ENCODE measurements at places on chromosomes 1 and 21.

DNA sequence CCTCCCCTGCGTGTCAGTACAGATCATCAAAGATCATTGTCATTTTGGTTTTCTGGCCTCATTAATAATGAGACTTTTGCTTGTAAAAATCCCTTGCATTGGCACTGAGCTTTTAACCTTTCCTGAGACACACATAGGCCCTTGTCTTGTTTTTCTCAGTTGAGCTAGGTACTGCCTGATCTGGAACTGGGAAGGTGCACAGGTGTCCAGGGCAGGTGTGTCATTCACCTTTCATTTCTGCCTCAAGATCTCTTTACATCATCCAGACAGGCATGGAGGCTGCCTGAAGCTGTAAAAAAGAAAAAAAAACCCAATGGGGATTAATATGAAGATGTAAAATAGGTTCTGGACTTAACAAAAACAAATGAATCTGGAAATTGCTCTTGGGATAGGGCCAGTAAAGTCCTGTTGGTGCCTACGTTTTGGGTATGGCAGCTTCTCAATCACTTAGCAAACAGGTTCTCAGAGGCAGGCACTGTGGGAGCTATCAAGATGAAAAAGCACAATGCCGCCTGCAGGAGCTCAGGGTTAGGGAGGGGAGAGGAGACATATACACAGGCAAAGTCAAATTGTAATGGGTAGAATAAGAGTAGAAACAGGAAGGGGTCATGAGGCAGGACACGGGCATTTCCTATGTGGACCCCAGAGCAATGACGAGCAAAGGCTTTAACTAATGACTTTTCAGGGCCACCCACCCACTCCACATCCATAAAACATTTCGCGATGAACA lies 1.0 kb upstream of the KCNC4 start:
- DNase-seq = peak; percentile 1

GRCh38 chr1:73674945-73675561 lies 522.9 kb downstream of the LRRIQ3 start:
- DNase-seq = peak; percentile 5

DNA sequence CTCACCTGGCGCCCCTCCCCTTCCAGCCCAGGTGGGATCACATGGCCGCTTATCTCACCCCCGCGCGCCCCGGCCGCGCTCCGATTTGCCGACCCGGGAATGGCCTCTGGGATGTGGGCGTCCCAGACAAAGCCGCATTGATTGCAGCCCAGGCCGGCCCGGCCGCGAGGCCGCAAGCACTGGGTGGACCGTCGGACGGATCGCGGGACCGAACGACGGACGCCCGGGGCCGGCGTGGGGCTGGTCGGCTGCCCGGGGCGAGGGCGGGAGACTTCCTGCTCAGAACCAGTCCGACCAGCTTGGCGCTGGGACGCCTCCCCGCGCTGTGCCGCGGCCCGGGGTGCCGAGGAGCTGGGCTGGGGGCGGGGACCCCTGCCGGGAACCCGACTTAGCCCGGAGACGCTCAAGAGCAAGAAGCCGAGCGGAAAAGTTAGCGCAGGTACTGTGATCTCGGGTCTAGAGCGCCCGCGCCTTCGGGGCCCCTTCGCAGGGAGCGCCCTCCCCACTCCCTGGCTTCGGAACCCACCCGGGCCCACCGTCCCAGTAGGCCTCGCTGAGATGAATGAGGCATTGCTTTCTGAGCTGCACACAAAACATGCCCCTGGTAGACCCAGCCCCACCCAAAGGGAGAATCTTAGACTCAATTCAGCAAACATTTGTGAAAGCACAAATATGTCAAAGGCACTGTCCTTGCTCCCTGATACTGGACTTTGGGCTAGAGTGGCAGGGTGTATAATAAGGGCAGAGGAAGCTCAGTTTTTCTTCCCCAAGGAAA lies 415 bp upstream of the LAD1 start:
- DNase-seq = no peak

- DNase-seq = no peak
Measured at GRCh38 chr1:197920067-197920396, 2.9 kb downstream of the LHX9 start.

DNA sequence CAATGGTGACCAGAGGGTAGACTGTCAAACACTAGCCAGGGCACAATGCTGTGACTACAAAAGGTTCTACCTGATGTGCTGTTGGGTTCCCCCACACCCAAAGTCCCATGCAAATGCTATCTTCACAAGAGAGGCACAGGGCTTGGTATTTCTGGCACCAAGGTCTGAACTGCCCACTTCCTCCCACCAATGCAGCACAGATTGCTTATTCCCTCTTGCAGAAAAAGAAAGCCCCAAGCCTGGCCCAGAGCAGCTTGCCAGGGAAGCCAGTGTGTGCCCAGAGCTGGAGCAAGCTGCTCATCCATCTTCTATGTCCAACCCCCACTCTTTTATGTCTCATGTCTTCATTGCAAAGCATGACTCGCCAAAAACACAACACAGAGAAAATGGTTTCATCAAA lies 149.4 kb upstream of the CAMK1G start:
- DNase-seq = no peak
